ENCODE measurements at places on chromosomes 7 and 10.
A peak's percentile ranks its signal among the peaks of the same experiment; 100 is the strongest.

GRCh38 chr7:100153708-100154535 lies 4.6 kb downstream of the TRAPPC14 start:
- no peak for DNase-seq

GRCh38 chr10:116686632-116687031 lies 55.7 kb downstream of the HSPA12A start:
- DNase-seq, result no peak

DNA sequence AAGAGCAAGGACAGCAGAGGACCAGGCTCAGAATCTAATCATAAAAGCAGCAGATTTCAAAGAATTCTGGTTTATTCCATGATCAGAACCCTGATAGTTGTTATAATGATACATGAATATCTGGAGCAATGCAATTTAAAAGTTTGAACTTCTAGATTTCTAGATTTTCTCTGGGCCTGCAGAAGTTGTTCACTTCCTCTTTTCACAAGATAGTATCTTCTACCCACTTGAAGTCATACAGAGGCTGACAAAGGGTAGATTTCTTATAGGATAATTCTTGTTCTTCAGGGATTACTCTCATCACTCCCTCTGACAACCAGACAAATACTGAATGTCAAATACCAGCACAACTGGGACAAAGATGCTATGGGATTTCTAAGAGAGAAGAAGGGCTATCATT lies 320.0 kb upstream of the ETV1 start:
- DNase-seq, result no peak

GRCh38 chr10:17649836-17650235 lies 5.9 kb downstream of the STAM start:
- DNase-seq, result peak; percentile 26

DNA sequence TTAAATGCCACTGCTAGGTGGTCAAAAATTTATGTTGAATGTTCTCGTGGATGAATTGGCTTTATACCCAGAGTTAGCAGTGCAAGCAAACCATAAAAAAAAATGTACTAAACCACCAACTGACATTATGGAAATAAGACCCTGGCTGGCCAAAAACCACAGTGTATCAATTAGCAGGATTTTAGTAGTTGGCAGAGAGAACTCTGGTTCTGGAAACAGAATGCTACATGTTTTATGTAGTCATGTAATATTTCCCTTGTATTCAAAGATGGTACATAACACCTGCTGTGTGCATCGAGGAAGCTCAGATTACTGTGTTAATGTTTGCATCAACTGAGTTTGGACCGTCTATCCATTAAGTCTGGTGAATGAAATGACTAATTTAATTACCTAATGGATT lies 618.5 kb downstream of the CCSER2 start:
- no peak for DNase-seq

DNA sequence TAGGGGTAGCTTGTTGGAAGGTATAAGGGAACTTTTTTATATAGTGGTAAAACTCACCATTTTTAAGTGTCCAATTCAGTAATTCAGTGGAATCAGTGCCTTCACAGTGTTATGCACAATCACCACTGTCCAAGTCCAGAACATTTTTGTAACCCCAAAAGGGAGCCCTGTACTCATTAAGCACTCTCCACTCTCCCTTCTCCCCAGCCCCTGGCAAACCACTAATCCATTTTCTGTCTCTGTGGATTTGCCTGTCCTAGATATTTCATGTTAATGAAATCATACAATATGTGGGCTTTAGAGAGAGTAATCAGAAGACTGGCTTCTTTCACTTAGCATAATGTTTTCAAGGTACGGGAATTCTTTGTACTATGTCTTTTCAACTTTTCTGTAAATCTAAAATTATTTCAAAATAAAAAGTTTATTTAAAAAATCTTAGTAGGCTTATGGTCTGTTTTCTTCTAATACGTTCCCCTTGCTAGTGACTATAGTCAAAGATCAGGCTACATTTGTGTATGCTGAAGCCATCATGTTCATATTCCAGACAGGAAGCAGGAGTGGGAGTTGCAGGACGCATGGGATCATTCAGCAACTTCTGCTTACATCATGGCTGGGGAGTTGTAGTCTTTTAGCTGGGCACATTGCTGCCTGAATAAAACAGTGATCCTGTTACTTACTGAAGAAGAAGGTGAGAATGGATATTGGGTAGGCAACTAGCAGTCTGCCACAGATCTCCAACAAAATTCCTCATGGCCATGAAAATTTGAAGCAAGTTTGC lies 35.4 kb upstream of the TAX1BP1 start:
- DNase-seq, result no peak

GRCh38 chr10:132407846-132408278 lies 10.9 kb downstream of the PWWP2B start:
- DNase-seq, result no peak

- no peak for DNase-seq
Observed at GRCh38 chr10:88542522-88542921, 40.6 kb downstream of the RNLS start.

Measured in Caki2 (cell line).